ENCODE measurements at places on chromosomes 2 and 18.

DNA sequence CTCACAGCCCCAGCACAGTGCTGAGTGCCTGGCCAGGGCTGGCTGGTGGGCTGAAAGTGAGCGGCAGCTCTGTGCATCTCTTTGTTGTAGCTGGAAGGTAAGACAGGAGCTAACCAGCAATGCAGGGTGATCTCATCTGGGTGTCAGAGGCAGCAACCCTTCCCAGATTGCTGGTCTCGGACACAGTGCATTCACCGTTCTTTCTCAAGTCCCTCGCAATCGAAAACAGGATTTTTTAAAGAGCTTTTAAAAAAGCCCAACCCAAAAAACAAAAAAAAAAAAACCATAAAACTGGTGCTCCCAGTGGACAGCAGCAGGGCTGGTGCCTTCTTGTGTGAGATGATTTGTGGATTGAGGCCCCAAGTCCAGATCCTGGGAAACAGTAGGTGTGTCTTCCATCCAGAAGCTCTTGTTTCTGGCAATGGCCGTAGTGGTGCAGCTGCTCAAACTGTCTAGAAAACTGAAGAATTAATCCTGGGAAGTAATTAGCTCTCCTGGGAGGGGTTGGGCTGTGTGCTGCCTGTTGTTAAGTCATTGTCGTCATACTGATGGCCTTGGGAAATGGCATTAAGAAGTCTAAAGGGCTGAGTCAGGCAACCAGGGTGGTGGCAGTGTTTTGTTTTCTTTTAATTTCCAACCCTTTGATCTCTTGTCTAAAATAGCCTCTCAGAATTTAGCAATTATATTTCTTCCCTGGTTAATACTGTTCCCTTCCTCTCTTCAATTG is 156.7 kb downstream of the KLHL29 start:
- no peak for DNase-seq

- no peak for DNase-seq
These were observed 97.2 kb downstream of the PLEKHM3 start for GRCh38 chr2:207928079-207928478.

DNA sequence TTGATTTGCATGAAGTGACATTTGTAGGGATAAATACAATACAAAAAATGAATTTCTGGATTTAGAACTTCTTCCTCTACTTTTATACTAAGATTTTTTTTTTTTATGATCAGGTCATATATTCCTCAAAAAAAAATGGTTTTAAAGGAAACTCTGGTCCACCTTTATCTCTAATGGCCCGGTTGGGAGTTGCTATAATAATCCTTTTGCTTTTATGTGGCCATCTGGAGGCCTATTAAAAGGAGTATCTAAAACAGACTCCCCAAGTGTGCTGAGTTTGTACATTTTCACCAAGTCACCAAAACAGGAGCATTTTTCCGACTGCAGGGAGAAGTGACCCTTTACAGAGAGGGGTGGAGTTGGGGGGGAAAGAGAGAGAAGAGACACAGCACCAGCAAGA is 329.2 kb upstream of the FIGN start:
- DNase-seq: no peak

GRCh38 chr2:39922679-39923405 is 143.8 kb upstream of the THUMPD2 start:
- DNase-seq: no peak

DNA sequence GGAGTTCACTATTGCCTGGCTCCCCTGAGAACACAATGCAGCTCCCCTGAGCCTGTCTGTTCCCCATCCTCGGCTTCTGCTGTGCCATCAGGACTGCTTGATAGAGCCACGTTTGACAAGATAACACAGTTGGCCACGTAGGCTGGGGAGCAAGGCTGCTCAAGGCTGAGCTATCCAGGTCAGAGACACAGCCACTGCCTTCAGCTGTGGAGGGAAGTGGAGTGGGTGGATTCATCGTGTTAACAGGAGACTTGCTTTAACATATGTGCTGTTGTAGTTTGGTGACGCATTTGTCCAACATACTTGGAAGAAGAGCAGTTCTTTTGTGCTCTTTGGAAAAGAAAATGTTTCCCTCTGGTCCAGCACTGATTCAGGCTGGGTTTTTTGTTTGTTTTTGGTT is 68.8 kb downstream of the WDSUB1 start:
- DNase-seq: no peak

DNA sequence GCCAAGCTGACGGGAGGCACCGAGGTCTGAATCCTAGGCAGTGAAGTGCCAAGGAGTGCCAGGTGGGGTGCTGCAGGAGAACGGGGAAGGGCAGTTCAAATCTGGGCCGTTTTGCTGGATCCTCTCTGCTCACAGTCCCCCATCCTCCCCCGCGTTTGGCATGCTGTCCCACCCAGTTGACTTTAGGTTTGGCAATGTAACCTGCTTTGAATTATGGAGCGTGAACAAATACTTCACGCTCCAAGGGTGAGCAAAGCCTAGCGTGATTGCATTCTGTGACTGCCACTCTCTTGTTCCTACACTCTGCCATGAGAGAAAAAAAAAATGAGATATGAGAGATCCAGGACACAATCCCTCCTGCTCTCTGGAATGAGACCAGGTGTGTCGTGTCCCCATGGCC is 381.9 kb downstream of the ZNF516 start:
- no peak for DNase-seq

GRCh38 chr18:9764011-9764481 is 55.9 kb downstream of the RAB31 start:
- no peak for DNase-seq

All from activated naive CD4-positive, alpha-beta T cell (primary cell).